ENCODE measurements at places on chromosomes 3 and 15. TPM values are rescaled to one million over a fixed set of nuclear protein-coding genes. Genes with fewer than 3 reads are reported as not detected.

Gene HESX1
- 0.30 TPM for total RNA-seq

DNA sequence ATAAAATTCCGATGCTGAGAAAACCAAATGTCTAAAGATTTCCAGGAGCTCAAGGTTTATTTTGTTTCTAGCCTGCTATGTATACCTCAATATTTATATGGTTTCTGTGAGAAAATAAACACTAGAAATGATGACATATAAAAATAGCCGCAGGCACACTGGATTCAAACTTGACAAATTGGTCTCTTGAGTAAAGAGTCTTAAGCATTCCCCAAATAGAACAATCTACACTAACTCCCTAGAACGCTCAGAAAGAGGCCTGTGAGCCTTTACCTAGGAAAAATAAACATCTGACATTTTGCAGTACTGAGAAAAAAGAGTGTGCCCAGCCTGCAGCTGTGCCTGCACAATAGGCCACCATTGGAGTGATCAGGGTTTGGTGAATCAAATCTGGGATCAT lies 75.2 kb downstream of the NEK10 start:
- no peak for DNase-seq

DNA sequence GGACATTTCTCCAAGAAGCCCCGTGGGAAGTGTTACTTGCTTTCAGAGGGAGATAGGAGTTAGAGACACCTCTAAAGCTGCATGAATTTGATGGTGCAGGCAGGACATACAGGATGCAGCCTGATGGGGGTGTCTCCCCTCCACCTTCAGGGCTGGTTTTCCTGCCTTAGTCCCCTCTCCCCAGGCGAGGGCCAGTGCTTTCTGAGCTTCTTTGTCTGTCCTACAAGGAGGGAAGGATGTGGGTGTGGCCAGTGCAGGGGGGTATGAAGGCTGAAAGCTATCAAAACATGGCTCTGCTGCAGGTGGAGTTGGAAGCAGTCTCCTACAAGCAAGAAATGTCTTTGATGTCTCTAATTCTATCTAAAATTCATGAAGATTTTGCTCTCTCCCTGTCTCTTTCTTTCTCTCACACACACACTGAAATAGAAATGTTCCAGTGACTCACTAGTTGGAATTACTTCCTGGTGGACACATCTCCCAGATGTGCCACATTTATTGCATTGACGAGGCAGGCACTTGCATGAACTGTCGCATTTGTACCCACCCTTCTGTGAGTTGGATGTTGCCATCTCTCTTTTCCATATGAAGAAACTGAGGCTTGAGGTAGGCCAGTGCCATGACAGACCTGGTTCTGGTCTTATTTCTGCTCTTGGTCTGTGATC lies 13.9 kb upstream of the PODXL2 start:
- no peak for DNase-seq

- DNase-seq: no peak
These were observed 408 bp downstream of the WDR82 start for GRCh38 chr3:52277972-52278509.

- no peak for DNase-seq
These were observed 636.2 kb downstream of the NAALADL2 start for GRCh38 chr3:175495331-175495730.

- no peak for DNase-seq
These were observed 29.6 kb downstream of the SQOR start for GRCh38 chr15:45664451-45664850.

DNA sequence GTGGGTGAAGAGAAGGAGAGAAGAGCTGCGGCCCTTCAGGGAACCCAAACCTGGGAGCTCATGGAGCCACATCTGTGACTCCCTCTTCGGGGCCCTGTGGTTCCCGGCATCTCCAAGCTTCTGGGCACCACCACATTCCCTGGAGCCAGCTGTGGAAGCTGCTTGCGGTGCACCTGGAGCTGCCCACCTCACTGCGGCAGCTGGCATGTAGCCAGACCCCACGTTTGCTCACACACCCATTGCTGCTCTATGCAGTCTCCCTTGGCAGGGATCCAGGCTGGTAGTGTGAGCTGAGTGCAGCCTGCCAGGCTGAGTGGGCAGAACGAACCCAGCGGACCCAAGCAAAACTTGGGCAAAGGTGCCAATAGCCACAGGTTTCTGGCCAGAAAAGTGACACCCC lies 16.8 kb upstream of the PLA2G4E start:
- DNase-seq: no peak

- no peak for DNase-seq
These were observed 69.8 kb downstream of the TNFAIP8L3 start for GRCh38 chr15:51024735-51025453.

GRCh38 chr3:5389057-5389456 lies 201.6 kb downstream of the EDEM1 start:
- no peak for DNase-seq

Gene PLA2G4E
- total RNA-seq: not detected

DNA sequence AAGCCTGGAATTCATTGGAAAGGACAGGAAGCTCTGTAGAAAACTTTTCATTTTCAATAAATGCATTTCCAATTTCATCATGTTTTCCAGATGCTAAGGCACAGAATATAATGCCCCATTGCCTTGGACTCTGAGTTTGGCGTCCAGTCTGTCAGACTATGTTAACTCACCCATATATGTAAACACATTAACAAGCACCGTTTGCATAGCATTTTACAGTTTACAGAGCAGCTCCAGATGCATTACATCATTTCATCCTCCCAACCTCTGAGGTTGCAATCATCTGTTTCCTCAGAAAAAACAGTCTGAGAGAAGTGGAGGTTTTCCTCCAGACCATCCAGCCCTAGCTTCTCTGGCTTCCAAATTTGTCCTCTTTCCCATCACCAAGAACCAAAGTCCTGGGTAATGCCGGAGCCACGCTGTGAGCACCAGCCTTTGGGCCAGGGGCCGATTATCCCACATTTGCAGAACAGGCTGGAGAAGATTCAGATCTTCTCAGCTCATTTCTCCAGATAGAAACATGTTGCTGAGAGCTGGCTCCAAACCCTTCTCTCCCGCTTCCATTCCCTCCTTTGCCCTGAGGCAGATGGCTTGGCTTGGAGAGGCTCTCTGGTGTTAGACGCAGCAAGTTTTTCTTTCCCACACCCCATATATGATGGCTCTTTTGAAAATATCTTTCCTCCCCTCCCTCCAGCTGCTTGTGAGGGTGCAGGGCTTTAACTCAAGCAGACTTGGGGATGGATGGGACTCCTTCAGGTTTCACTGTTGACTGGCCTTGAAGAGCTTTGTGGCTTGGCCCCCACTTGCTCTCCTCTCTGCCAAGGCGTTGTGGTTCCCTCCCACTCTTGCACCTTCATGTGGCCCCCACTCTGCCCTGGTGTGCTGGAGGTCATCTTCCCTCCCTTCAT lies 26.0 kb downstream of the CYP19A1 start:
- no peak for DNase-seq

DNA sequence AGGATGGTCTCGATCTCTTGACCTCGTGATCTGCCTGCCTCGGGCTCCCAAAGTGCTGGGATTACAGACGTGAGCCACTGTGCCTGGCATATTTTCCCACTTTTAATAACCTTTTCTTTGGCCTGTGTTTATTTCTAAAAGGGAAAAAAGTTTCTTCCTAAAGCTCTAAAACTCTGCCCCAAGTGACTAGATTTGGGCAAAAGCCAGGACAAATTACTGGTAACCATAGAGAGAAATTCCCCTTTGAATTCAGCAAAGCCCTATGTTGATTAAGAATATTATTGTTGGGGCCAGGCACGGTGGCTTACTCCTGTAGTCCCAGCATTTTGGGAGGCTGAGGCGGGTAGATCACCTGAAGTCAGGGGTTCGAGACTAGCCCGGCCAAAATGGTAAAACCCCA lies 11.5 kb upstream of the TRPM7 start:
- DNase-seq: no peak

GRCh38 chr3:78872195-78872594 lies 895.6 kb downstream of the ROBO1 start:
- no peak for DNase-seq

DNA sequence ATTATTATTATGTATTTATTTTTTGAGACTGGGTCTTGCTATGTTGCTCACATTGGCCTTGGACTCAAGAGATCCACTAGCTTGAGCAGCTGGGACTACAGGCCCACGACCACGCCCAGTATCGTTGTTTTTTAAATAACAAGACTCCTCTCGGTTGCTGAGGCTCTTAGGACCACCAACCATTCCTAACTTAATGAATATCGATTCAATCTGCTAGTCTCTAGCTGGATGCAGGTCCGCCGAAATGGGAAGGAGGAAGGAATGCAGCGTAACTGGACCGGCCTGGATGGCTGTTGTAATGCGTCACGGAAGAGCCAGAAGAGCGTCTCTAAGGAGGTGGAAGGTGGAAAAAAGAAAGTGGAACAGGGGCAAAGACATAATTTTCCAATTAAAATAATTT lies 1.7 kb downstream of the ANXA2 start:
- DNase-seq: no peak

DNA sequence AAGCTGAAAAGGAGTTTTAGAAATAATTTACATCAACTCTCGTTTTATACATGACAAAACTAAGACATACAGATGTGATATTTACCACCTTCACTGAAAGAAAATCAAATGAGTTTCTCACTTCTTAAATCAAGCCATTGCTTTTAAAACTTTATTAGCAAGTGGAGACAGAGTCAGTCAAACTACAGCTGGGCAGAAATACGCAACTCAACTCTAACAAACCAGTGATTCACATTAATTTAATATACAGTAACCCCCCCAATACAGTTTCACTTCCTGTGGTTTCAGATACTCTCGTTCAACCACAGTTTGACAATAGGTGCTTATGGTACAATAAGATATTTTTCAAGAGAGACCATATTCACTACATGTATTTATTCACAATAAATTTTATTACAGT lies 477.1 kb downstream of the MAGI1 start:
- DNase-seq: no peak

DNA sequence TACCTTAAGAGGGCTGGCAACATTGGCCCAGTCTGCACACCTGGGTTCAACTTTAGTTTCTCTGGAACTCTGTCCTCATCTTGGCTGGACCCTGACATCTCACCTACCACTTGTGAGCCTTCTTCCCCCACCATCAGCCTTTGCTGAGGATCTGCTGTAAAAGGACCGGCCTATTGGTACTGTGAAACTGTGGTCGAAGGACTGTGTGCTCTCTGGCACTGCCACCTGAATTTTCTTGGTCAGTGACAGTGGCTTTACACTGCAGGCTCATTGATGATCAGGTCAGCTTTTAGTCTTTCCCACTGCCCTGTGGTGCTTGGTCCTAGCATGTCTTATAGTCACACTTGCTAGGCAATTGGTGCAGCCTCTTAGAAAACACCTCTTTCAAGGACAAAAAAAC lies 86.9 kb downstream of the PEX5L start:
- DNase-seq: no peak

Gene TM4SF1
- 103 TPM for total RNA-seq

Gene ITIH4
- 5.0 TPM for total RNA-seq

DNA sequence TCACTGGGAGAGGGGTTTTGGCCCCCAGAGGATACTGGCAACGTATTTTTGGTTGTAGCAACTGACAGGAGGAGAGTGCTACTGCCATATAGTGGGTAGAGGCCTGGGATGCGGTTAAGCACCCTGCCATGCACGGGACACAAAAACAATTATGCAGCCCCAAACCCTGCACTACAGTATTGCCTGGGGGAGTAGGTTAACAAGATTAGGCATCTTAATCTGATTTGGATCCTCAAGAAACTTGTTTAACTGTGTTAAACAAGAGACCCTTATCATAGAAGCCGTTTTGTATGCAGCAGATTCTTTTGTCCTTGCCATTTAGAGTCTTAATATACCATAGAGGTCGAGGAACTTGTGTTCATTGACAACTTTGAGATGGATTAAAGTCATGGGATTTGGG lies 3.4 kb downstream of the PHLDB2 start:
- DNase-seq: no peak

DNA sequence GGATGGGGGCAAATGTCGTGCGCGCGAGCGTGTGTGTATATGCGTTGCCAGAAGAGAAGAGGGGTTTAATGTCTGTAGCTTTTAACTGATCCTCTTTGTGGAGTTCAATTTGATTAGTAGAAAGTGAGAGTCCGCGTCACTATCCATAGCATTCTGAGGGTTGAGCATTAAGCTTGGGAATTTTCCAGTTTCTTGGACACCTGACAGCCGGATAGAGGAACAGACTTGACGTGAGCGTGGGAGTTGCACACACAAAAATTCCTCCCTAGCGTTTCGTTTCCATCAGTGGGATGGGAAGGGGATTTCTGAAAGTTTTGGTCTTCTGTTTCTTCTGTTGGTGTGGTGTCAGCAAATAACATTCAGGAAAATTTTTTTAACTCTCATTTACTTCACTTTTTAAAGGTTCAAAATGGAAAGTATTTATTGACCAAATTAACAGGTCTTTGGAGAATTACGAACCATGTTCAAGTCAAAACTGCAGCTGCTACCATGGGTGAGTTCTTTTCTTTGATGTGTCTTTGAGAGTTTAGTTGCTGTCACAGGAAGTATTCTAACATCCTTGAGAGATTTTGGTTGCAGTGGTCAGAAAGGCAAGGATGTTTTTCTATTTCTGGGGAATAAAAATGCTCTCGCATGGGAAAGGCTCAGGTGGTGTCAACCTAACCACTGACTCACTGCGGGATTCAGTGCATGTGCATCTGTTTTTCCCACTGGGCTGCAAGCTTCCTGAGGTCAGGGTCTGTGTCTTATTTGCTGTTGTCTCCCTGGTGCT lies 841 bp downstream of the POGLUT1 start:
- no peak for DNase-seq

Gene CHRNA3
- total RNA-seq: 0.25 TPM

DNA sequence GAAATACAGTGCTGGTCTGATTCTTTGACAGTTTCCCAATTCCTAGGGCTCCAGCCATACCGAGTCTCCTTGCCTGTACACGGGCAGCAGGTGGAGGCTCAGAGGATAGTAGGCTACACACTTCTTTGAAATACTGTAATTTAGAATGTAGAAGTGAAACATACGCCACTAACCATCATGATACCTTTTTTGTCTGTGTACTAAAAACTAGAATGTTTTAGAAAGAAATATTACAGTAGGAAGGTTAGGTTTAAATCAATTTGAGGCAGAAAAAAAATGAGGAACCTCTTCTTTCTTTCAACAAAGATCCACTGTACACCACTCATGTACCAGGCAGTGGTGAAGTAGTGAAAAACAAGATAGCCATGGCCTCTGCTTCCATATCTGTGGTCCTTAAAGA lies 354.7 kb downstream of the MCTP2 start:
- DNase-seq: no peak

- no peak for DNase-seq
These were observed 273.6 kb downstream of the THRB start for GRCh38 chr3:24220859-24221657.

DNA sequence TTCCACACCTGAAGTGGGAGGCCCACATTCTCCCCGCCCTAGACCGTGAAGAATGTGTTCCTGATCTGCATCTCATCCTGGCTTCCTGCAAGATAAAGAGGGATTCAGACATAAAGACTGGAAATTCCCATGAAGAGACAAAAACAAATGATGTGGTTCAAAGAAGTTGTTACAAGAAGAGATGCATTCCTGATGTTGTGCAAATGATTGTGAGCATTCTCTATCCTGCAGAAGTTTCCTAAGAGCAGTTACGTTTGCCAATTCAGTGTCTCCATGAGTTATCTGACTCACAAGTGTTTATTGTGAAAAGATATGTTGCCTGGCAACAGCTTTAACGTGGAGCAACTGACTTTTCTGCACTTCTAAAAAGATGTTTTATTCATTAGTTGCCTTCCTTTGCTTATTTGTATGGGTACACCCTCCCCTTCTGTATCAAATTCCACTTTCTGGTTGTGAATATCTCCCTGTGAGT lies 107.8 kb downstream of the ZIC4 start:
- DNase-seq: no peak
